ENCODE measurements at places on chromosomes 3 and 15. TPM values are rescaled to one million over a fixed set of nuclear protein-coding genes. Genes with fewer than 3 reads are reported as not detected.

- H3K27ac ChIP-seq: no peak overlapping the region
- H3K27me3 ChIP-seq: no peaks in the 10 kb centered on the region
- H3K4me1 ChIP-seq: peaks cover 6% of the 10 kb centered on the region
- no peak overlapping the region for H3K4me3 ChIP-seq
- no peaks in the 10 kb centered on the region for H3K36me3 ChIP-seq
Observed at GRCh38 chr3:9066141-9066540, 102.9 kb upstream of the RAD18 start.

Gene COLQ
- 4.2 TPM for total RNA-seq

Gene SLC15A2
- total RNA-seq: 0.61 TPM

DNA sequence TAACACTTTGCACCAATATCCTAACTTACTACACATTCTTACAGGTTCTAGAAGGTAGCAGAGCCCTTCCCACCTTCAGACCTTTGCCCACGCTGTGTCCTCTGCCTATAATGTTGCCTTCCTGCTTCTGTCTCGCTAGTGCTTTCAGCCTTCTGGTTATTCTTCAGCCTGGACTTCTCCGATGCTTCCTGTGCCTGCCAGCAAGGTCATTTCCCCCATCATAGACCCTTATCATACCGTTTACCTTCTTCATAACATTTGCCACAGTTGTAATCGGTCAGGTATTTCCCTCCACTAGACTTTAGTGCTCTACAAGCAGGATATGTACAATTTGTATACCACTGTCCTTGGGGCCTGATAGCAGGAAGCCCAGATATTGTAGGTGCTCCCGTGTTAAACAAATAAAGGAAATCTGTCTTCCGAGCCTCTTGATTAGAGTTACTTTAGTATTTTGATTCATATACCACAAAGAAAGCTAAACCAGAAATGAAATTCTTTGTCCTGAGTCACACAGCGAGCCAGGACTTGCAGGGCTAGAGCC is 35.8 kb upstream of the CMTM7 start:
- H3K4me1 ChIP-seq: no peaks in the 10 kb centered on the region
- H3K36me3 ChIP-seq: no peaks in the 10 kb centered on the region
- H3K27ac ChIP-seq: no peak overlapping the region
- H3K4me3 ChIP-seq: no peak overlapping the region
- no peaks in the 10 kb centered on the region for H3K27me3 ChIP-seq

DNA sequence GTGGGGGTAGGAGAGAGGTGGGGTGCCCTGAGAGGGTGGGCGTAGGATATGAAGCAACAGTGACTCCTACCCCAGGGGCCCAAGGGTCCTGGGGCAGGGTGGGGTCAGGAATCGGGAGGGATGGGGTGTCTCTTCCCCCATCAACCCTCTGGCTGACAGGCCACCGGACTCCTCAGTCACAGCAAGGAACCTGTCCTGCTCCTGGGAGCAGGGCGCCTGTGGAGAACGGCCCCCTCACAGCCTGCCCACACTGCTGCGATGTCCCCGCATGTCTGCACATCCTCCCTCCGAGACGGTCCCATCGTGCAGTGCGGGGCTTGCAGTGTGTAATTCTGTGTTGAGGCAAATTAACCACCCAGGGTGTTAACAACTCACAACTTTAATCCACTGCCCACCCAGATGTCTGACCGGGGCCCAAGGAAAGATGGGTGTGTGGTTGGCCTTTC is 2.7 kb downstream of the TM4SF19 start:
- no peaks in the 10 kb centered on the region for H3K4me1 ChIP-seq

- peaks cover 6% of the 10 kb centered on the region for H3K4me1 ChIP-seq
- no peak for DNase-seq
- no peaks in the 10 kb centered on the region for H3K36me3 ChIP-seq
- no peak overlapping the region for H3K4me3 ChIP-seq
- no peaks in the 10 kb centered on the region for H3K27me3 ChIP-seq
Observed at GRCh38 chr3:184227481-184227935, 1.9 kb upstream of the VWA5B2 start.

DNA sequence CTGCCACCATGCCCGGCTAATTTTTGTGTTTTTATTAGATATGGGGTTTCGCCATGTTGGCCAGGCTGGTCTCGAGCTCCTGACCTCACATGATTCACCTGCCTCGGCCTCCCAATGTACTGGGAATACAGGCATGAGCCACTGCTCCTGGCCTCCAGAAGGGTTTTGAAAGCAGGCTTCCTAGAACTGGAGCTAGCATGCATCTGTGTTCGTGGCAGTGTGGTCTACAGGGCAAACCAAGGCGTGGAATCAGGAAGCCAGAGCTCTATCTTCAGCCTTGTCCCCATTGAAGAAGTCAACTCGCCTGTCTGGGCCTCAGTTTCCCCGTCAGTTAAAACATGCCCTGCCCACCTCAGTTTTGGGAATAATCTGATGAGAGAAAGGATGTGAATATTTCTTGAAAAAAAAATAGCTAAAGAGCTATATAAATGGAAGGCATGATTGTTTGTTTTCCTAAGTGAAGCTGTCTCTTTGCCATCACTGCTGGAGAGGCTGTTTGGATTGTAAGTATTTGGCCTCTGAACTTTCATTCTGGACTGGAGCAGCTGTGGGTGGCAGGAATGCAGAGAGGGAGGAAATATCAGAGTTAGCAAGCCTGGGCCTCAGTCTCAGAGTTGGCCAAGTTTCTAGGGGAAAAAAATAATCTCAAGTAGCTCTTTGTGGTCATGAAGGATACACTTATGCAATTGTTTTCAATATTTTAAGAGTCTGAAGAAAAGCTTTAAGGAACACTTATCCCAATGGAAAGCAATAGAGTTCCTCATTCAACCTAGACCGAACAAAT is 36.5 kb upstream of the UACA start:
- H3K4me1 ChIP-seq: peaks cover 15% of the 10 kb centered on the region
- H3K36me3 ChIP-seq: no peaks in the 10 kb centered on the region
- no peak overlapping the region for H3K4me3 ChIP-seq
- no peak overlapping the region for H3K27ac ChIP-seq
- H3K27me3 ChIP-seq: no peaks in the 10 kb centered on the region

Gene ZMYND10
- total RNA-seq: 10.2 TPM

Gene SAMMSON
- total RNA-seq: 0.30 TPM

DNA sequence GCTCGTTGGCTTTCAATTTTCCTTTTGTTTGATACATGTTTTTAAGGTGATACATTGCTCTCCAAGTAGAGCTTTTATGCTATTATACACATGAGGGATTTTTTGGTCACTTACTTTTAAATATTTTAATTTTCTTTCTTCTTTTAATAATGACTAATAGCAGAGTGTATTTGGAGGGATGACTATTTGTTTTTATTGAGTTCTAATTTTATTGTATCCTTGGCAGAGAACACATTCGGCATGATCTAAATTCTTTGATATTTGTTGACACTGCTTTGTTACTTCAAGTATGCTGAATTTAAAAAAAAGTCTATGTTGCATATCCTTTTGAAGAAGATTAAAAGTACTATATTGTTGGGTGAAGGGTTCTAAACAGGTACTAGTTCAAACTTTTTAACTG is 149.9 kb upstream of the PDZRN3 start:
- H3K27me3 ChIP-seq: no peaks in the 10 kb centered on the region
- H3K36me3 ChIP-seq: no peaks in the 10 kb centered on the region
- no peak overlapping the region for H3K4me3 ChIP-seq
- H3K4me1 ChIP-seq: peaks cover 3% of the 10 kb centered on the region
- DNase-seq: no peak

GRCh38 chr15:85381850-85382751 is 1.7 kb downstream of the AKAP13 start:
- no peak overlapping the region for H3K27ac ChIP-seq
- no peaks in the 10 kb centered on the region for H3K36me3 ChIP-seq
- peak overlapping the region; percentile 78 for H3K4me3 ChIP-seq

Gene C3orf70
- total RNA-seq: 8.7 TPM

Gene POPDC2
- 2.9 TPM for total RNA-seq

DNA sequence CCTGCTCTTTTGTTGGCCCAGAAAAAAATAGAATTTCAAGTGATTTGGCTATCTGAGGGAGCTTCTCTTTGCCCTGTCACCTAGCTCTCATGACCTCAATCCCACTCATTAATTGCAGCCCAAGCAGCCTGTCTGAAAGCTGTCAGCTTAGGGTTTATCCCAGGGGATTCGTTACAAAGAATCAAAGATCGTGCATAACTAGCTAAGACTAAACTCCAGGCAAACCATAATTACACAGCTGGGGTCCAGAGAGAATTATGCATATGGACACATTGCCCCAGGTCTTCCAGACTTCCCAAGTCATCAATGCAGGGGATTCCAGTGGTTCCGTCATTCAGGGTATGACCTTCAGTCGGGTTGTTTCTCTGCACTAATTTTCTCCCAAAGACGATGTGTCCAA is 91.6 kb upstream of the CBLB start:
- H3K27me3 ChIP-seq: no peaks in the 10 kb centered on the region
- no peak overlapping the region for H3K27ac ChIP-seq
- no peaks in the 10 kb centered on the region for H3K36me3 ChIP-seq
- DNase-seq: no peak

DNA sequence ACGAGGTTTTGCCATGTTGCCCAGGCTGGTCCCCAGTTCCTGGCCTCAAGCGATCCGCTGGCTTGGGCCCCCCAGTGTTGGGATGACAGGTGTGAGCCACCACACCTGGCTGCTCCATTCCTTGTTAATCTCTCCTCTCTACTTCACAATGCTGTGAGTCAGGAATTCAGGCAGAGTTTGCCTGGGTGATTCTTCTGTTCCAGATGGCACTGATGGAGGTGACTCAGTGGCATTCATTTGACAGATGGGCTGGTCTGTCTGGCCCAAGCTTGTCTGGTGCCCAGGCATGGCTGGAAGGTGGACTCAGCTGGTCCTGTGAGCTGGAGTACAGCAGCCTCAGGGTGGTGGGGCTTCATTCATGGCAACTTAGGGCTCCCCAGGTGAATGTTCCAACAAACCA is 43.2 kb downstream of the SLC6A20 start:
- no peaks in the 10 kb centered on the region for H3K27me3 ChIP-seq
- DNase-seq: no peak
- H3K36me3 ChIP-seq: no peaks in the 10 kb centered on the region
- H3K27ac ChIP-seq: no peak overlapping the region

- no peaks in the 10 kb centered on the region for H3K36me3 ChIP-seq
- H3K4me1 ChIP-seq: no peaks in the 10 kb centered on the region
- DNase-seq: no peak
- no peak overlapping the region for H3K27ac ChIP-seq
- no peak overlapping the region for H3K4me3 ChIP-seq
- no peaks in the 10 kb centered on the region for H3K27me3 ChIP-seq
Observed at GRCh38 chr3:167450195-167450594, 23.6 kb downstream of the SERPINI2 start.

- H3K4me3 ChIP-seq: no peak overlapping the region
- DNase-seq: no peak
- no peaks in the 10 kb centered on the region for H3K4me1 ChIP-seq
- H3K27ac ChIP-seq: no peak overlapping the region
- no peaks in the 10 kb centered on the region for H3K27me3 ChIP-seq
- no peaks in the 10 kb centered on the region for H3K36me3 ChIP-seq
Observed at GRCh38 chr15:67444100-67444499, 76.8 kb upstream of the C15orf61 start.

GRCh38 chr15:66164788-66165187 is 88.8 kb downstream of the MEGF11 start:
- no peaks in the 10 kb centered on the region for H3K36me3 ChIP-seq
- no peaks in the 10 kb centered on the region for H3K27me3 ChIP-seq

- H3K4me1 ChIP-seq: no peaks in the 10 kb centered on the region
- DNase-seq: no peak
- no peak overlapping the region for H3K27ac ChIP-seq
- H3K4me3 ChIP-seq: no peak overlapping the region
Observed at GRCh38 chr15:99427210-99427609, 138.6 kb upstream of the MEF2A start.

Gene TPRG1
- total RNA-seq: 8.1 TPM

Gene ZNF385D
- 2.6 TPM for total RNA-seq

Gene CLDN18
- total RNA-seq: not detected

GRCh38 chr15:68875377-68876116 is 54.8 kb upstream of the SPESP1 start:
- peak overlapping the region; percentile 31 for H3K4me3 ChIP-seq
- H3K4me1 ChIP-seq: no peaks in the 10 kb centered on the region
- H3K27me3 ChIP-seq: no peaks in the 10 kb centered on the region
- H3K36me3 ChIP-seq: no peaks in the 10 kb centered on the region

Gene ECE2
- not detected for total RNA-seq

Gene LCTL
- total RNA-seq: not detected

- no peaks in the 10 kb centered on the region for H3K36me3 ChIP-seq
- H3K4me1 ChIP-seq: no peaks in the 10 kb centered on the region
- no peak for DNase-seq
- no peak overlapping the region for H3K27ac ChIP-seq
- no peak overlapping the region for H3K4me3 ChIP-seq
Observed at GRCh38 chr15:62187910-62188309, 22.8 kb upstream of the C2CD4B start.

DNA sequence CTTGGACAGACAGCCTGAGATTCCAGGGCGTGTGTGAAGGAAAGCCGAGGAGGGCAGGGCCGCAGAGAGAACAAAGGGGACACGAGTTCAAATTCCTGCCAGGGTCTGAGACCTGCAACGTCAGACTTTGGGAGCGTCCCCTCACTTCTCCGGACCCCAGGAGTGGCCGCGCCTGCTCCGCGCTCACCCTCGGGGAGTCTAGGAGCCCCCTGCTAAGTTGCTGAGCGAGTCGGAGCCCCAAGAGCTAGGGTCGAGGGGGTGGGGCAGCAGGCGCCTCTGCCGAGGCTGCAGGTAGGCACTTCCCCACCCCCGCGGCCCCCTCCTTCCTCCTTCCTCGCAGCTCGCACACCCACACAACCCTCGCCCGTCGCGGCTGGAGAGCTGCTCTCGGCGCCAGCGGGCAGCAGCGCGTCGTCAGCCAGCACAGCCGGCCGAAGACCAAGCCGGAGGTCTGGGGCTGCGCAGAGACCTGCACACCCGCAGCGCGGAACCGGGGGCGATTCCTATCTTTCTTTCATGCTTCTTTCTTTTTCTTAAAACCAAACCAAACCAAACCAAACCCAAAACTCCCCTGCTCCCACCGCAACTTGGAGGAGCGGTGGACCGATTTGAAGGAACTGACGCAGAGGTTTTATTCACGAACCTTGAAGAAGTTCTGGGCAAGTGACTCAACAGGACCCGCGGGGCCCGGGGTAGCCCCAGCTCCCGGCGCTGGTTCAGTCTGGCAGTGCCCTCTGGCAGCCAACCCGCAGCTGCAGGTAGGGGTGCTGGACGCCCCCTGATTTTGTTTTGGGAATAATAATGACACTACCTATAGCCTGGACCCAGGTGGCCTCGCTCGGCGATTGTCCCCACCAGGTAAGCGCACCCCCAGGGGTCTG is at the start of gene ANKRD34C:
Gene ANKRD34C (plus strand): TSS at position 352 of the 881 bp plus-strand sequence. CDS start 10,563 bp downstream, outside the sequence.
- H3K4me1 ChIP-seq: no peaks in the 10 kb centered on the region
- DNase-seq: no peak
- H3K36me3 ChIP-seq: no peaks in the 10 kb centered on the region
- H3K4me3 ChIP-seq: no peak within 1 kb of the TSS

- H3K27ac ChIP-seq: no peak overlapping the region
- no peak overlapping the region for H3K4me3 ChIP-seq
- DNase-seq: no peak
Observed at GRCh38 chr15:52317688-52318087, 22.1 kb upstream of the MYO5C start.
